Stimulated activated CD8-positive, alpha-beta memory T cell treated with anti-CD3 and anti-CD28 coated beads, Interleukin-4, amount 100 ng/mL, for 24 hours (primary cell): ENCODE measurements at places on chromosomes 1 and 21.
A peak's percentile ranks its signal among the peaks of the same experiment; 100 is the strongest.

DNA sequence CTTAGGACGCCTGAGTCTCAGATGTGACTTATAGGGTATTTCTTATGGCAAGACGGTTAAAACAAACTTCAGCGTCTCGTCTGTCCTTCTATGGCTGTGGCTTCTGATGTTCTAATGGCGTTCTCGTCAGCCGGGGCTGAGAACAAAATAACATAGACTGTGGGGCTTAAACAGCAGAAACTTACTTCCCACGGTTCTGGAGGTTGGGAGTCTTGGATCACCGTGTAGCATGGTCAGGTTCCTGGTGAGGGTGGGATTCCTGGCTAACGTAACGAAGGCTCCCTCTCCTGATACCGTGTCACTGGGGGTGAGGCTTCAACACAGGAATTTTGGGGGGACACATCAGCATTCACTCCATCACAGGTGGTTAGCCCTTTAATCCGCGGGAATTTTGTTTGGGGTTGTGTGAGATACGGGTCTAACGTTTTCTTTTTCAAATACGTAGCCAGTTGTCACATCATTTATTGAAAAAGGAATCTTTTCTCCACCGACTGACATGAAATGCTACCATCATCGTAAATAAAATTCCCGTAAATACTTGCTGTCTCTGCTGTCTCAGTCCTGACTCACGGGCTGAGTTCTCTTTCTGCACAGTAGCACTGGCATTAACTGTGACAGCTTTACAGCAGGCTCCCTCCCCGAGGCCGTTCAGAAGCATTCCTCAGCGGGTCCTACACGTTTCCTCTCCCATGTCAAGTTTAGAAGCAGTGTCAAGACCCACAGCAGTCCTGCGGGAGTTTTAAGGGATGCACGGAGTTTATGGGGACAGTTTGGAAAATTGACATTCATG is 8.1 kb upstream of the POFUT2 start:
- DNase-seq = no peak

GRCh38 chr1:94769551-94769950 is 50.6 kb upstream of the SLC44A3 start:
- no peak for DNase-seq

GRCh38 chr1:151993084-151993733 is 450 bp downstream of the S100A10 start:
- DNase-seq = peak; percentile 19

GRCh38 chr1:15196807-15197530 is 43.4 kb downstream of the TMEM51 start:
- DNase-seq = no peak

- DNase-seq = no peak
These were observed 1.0 kb downstream of the MANEAL start for GRCh38 chr1:37794372-37795339.

GRCh38 chr1:43616383-43616782 is 33.6 kb upstream of the KDM4A start:
- DNase-seq = no peak

- no peak for DNase-seq
These were observed 2.0 kb downstream of the FCER1G start for GRCh38 chr1:161216945-161217712.

- DNase-seq = no peak
These were observed 5.4 kb downstream of the PRMT6 start for GRCh38 chr1:107061886-107062285.

DNA sequence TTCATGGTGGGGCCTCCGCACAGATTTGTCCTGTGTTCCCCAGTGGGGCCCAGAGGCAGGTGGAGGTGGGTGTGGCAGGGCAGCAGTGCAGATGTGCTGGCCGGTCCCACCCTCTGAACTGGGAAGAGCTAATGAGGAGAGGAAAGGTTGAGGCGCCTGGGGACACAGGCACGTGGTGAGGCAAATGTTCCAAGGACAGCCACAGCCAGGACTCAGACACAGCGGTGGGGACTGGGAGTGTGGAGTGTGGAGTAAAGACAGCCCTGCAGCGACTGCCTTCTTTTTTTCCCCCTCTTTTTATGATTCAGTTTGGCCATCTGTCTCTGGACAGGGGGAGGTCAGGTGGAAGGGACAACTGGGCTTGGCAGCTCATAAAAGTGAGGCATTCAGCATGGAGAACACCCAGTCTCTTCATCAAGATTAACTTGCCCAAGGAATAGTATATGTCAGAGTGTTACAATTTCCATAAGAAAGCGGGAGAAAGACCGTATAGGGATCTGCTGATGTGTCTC is 104.2 kb upstream of the GCLM start:
- no peak for DNase-seq

- no peak for DNase-seq
These were observed 1.2 kb downstream of the SAMD11 start for GRCh38 chr1:924656-925560.

GRCh38 chr1:203186091-203186445 is 436 bp downstream of the CHI3L1 start:
- no peak for DNase-seq

DNA sequence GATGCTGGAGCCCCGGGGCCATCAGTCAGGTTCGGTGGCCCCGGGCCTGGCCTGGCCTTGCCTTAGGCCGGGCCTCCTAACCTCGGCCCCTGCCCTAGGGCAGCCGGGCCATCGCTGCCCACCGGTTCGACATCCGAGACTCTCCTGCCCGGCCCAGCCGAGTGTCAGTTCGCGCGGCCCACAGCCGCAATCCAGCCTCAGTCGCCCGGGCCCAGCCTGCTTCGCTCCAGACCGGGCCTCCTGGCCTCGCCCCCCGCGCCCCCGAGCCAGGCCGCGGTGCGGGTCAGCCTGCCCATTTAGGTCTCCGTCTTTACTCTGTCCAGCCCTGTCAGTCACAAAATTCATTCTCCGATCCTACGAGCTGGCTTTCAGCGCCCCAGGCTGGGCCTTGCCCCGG is 777 bp downstream of the LRRC41 start:
- no peak for DNase-seq

DNA sequence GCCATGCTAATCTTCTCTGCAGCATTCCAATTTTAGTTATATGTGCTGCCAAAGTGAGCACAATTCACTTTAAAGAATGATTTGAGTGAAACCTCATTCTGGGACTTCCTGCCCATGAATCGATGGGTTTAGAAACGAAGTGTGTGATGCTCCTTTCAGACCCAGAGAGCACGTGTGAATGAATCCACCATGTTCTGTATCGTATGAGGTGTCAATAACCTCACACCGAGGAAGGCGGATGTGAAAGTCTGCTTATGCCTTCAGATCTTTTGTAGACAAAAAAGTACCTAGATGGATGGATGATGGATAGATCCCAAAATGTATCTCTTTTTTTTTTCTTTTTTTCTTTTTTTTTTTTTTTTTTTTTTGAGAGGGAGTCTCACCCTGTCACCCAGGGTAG is 13.8 kb downstream of the UBASH3A start:
- DNase-seq = no peak

- peak; percentile 66 for DNase-seq
These were observed 2.5 kb upstream of the METTL25B start for GRCh38 chr1:156725683-156726280.

DNA sequence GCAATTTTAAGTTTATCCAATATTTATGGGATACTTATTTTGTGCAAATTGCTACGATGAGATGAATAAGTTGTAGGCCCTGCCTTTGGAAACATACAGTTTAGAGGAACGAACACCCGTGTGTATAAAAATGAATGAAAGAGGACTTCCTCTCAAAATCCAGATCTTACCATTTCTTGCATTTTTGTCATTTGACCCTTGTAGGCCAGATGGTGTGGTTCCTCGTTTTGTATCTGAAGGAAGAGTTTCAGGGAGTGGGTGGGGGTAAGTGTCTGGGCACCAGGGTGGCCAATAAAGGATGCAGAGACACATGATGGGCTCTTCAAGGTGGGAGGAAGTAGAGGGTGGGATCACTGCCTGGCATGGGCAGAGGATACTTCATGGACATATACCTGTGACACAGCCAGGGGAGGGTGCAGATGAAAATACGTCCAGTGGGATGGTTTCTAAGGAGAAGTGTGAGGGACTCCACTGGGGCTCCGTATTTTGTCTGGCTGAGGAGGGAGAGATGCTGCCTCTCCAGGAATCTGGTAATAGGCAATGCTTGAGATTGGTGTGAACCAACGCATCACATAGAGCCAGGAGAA is 14.4 kb downstream of the MAPKAPK2 start:
- DNase-seq = no peak

DNA sequence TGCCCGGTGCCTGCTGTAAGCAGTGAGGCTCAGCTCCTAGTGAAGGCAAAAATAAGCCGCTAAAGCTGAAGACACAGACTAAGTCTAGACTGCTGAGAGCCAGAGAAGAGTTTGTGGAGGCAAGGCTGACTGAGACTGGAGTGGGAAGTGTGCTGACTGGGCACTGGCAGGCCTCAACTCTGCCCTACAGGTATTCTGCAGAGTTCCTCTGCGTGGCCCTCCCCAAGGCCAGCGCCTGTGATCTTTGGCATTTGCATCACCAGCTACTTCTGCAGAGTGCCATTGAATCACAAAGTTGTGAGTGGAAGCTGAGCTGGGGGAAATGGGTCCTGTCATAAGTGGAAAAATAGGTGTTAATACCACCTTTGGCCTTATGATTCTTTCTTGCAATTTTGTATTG is 905.7 kb downstream of the PLA2G4A start:
- DNase-seq = no peak

- DNase-seq = no peak
These were observed 38.5 kb downstream of the HSPG2 start for GRCh38 chr1:21898326-21899200.

DNA sequence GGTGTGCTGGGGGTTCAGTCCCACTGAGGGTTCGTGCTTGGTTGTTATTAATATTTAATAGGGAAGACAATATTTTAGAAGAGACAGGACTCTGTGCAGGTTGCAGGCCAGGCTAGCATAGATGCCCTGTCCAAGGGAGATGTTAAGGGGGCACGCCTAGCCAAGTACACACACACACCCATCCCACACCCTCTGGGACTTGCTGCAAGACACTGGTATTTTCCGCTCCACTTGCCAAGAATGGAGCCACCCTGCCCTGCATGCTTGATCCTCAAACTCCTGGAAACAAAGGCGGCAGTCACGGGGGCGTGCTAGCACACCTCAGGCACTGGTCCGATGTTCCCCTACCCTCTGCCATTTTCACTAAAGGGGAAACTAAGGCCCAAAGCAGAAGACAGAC is 99.1 kb downstream of the MRPL37 start:
- no peak for DNase-seq

DNA sequence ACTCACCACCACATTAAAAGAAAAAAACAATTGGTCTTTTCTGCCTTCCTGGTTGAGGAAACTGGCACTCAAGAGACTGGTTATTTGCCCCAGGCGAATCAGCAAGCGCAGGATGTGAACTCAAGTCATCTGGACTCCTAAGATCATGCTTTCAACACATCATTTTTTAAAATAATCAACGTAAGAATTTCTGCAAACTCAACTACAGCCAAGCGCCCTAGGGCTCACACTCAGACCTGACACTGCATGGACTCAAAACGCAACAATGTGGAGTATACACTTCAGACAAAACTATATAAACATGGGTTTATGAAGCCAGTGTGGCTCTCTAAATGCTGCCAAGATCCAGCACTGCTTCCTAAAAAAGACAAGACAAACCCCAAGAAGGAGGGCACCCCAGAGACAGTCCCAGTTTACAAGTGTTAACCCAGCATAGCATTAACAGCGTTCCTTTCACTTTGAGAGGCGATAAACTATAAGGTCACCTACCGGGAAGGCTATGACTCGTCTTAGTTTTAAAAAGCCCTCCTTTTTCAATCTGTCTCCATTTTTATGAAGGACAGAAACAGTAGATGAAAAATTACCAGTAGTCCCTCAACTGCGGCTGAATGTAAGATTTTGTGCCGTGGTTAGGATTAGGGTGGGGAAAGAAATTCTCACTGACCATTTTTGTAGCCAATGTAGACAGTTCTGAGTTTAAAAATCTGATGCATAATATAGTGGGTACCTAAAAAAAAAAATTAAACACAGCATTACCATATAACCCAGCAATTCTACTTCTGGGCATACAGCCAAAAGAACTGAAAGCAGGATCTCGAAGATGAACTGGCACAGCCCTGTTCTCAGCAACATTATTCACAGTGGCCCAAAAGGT is 54.8 kb downstream of the SIPA1L2 start:
- DNase-seq = no peak
